A549 treated with RU486 at 1 μM for 4 hours (cell line): ENCODE measurements at places on chromosomes 7 and 10. TPM values are rescaled to one million over a fixed set of nuclear protein-coding genes. Genes with fewer than 3 reads are reported as not detected.

The ARL3 gene
- total RNA-seq: 14.7 to 15.2 TPM (median 15.2 TPM) in 5 replicates

The KCP gene
- 0.08 to 0.18 TPM (median 0.14 TPM) in 5 replicates for total RNA-seq

The VOPP1 gene
- total RNA-seq: 84.7 to 98.5 TPM (median 91.9 TPM) in 5 replicates

The BRAF gene
- total RNA-seq: 4.9 to 6.5 TPM (median 5.9 TPM) in 5 replicates

The HOXA9 gene
- 0.49 to 0.76 TPM (median 0.58 TPM) in 5 replicates for total RNA-seq

The CRYGN gene
- not detected in 5 replicates for total RNA-seq

The PLXDC2 gene
- total RNA-seq: 0.02 to 0.05 TPM (median 0.03 TPM) in 3 of 5 replicates, not detected in the others

The PPP1R17 gene
- total RNA-seq: not detected in 5 replicates

The GJD4 gene
- total RNA-seq: 0.09 TPM in 1 of 5 replicates, not detected in the others

The SPDYE8 gene
- total RNA-seq: not detected in 5 replicates

The IFIT1B gene
- total RNA-seq: not detected in 5 replicates

The CYP2C18 gene
- total RNA-seq: 0.07 to 0.17 TPM (median 0.16 TPM) in 3 of 5 replicates, not detected in the others

The PALD1 gene
- total RNA-seq: 5.0 to 7.9 TPM (median 7.1 TPM) in 5 replicates

The TEX47 gene
- total RNA-seq: not detected in 5 replicates

The TRIM73 gene
- total RNA-seq: 1.2 to 2.9 TPM (median 1.9 TPM) in 5 replicates

The SH2D4B gene
- not detected in 5 replicates for total RNA-seq
